ENCODE measurements at places on chromosomes 1 and 21. TPM values are rescaled to one million over a fixed set of nuclear protein-coding genes. Genes with fewer than 3 reads are reported as not detected.

- H3K27ac ChIP-seq = no peak overlapping the region
- H3K4me1 ChIP-seq = peaks cover 12% of the 10 kb centered on the region
- no peak for DNase-seq
- 0 out of 2 replicates have a peak, but pooled peaks cover 2% of the 10 kb centered on the region for H3K27me3 ChIP-seq
- no peaks in the 10 kb centered on the region for H3K36me3 ChIP-seq
- peak overlapping the region; percentile 42 for H3K4me3 ChIP-seq
Observed at GRCh38 chr1:179814546-179814838, 63.1 kb downstream of the TOR1AIP2 start.

Gene SLC9C2
- not detected for total RNA-seq

DNA sequence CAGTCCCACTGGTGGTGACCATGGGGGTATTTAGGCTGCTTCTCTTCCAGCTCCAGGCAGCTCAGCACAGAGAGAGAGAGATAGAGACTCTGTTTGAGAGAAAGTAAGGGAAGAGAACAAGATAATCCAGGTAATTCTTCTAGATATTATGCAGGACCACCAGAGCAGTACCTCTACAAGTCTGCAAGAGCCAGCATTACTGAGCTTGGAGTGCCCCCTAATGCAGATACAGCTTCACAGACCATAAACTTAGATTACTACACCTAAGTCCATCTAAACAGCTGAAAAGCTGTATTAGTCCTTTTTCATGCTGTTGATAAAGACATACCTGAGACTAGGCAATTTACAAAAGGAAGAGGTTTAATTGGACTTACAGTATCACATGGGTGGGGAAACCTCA, 570.3 kb downstream of the LRRIQ3 start:
- no peaks in the 10 kb centered on the region for H3K4me1 ChIP-seq
- DNase-seq = no peak
- H3K4me3 ChIP-seq = no peak overlapping the region
- H3K27me3 ChIP-seq = no peaks in the 10 kb centered on the region
- no peak overlapping the region for H3K27ac ChIP-seq
- no peaks in the 10 kb centered on the region for H3K36me3 ChIP-seq

DNA sequence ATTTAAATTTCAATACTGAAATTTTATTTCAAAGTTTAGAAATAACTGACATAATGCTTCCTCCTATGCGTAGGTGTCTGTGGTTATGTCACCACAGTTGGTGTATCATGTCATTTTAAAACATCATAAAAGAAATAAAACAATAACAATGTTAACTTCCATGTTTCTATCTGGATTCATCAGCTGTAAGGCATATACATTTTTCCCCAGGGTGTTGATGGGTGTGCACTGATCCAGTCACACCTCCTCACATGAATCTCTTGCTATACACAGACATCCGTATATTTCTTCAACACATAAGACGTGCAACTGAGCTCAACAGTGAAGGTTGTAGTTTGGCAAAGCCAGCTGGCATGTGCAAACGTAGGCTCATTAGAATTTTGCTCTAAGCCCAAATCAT, 6.2 kb downstream of the KCNA3 start:
- H3K36me3 ChIP-seq = no peaks in the 10 kb centered on the region
- no peak for DNase-seq
- H3K4me3 ChIP-seq = no peak overlapping the region
- H3K4me1 ChIP-seq = no peaks in the 10 kb centered on the region
- peaks cover 3% of the 10 kb centered on the region for H3K27me3 ChIP-seq

DNA sequence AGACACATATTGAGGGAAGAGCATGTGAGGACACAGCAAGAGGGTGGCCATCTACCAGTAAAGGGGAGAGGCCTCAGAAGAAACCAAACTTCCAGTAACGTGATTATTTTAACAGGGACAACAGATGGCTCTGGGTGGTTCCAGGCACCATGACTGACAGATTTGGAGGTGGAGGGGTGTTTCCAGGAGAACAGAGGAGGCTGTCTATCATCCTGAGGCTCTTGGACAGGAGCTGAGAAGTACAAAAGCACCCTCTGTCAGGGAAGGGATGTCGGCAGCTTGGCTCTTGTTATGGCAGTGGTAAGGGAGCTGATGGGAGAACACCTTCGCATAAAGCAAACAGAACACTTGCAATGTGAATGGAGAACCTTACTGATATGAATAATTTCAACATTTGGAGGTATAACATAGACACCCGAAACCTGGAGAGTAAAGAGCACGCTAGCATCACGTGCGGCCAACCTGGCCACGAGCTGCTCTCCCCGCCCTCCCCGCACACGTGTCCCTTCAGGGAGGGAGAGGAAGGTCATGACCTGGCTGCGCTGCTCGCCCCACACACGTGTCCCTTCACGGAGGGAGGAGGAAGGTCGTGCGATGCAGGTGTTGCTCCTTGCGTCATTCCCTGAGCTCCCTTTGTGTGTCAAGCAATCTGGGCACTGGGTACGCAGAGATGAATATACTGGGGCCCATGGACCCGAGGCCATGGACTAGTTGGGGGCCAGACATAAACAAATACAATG, 37.5 kb upstream of the NLRP3 start:
- H3K4me1 ChIP-seq = no peaks in the 10 kb centered on the region
- no peak for DNase-seq
- H3K36me3 ChIP-seq = no peaks in the 10 kb centered on the region
- H3K27me3 ChIP-seq = no peaks in the 10 kb centered on the region

Gene MFSD2A
- total RNA-seq = 1.2 TPM

GRCh38 chr1:174883409-174883808, 116.3 kb upstream of the CACYBP start:
- H3K36me3 ChIP-seq = no peaks in the 10 kb centered on the region
- no peak for DNase-seq
- H3K27ac ChIP-seq = no peak overlapping the region
- no peaks in the 10 kb centered on the region for H3K27me3 ChIP-seq
- H3K4me3 ChIP-seq = no peak overlapping the region

- no peak for DNase-seq
- peaks cover 15% of the 10 kb centered on the region for H3K4me1 ChIP-seq
- H3K36me3 ChIP-seq = peaks cover 2% of the 10 kb centered on the region
- H3K27ac ChIP-seq = peak overlapping the region; percentile 87
- no peaks in the 10 kb centered on the region for H3K27me3 ChIP-seq
Observed at GRCh38 chr1:202143768-202144401, 652 bp downstream of the ARL8A start.

Gene SPRR2A
- total RNA-seq = not detected

DNA sequence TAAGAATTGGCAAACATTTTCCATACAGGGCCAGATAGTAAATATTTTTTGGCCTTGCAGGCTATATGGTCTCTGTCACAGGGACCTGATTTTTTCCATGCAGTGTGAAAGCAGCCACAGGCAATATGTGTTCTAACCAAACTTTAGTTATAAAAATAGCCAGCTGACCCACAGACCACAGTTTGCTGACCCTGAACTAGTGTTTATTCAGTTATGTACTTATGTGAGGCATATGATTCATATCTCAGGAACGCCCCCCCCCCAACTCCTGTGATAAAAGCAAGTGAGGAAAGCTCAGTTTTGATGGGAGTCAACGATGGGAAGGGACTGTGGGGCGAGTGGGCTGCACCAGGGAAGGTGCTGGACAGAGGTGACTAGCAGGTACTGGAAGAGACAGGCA, 80.1 kb downstream of the HMGB4 start:
- no peak overlapping the region for H3K27ac ChIP-seq
- no peak overlapping the region for H3K4me3 ChIP-seq
- no peaks in the 10 kb centered on the region for H3K4me1 ChIP-seq
- H3K36me3 ChIP-seq = no peaks in the 10 kb centered on the region
- no peaks in the 10 kb centered on the region for H3K27me3 ChIP-seq

- no peaks in the 10 kb centered on the region for H3K27me3 ChIP-seq
- H3K4me3 ChIP-seq = no peak overlapping the region
Observed at GRCh38 chr1:205188098-205188497, 23.4 kb downstream of the DSTYK start.

GRCh38 chr1:101781201-101781831, 215.4 kb downstream of the OLFM3 start:
- DNase-seq = no peak
- H3K27ac ChIP-seq = no peak overlapping the region
- no peaks in the 10 kb centered on the region for H3K4me1 ChIP-seq

GRCh38 chr1:218284377-218284916, 646 bp upstream of the RRP15 start:
- no peak for DNase-seq
- H3K4me1 ChIP-seq = peaks cover 8% of the 10 kb centered on the region
- peak overlapping the region; percentile 83 for H3K4me3 ChIP-seq
- H3K27ac ChIP-seq = peak overlapping the region; percentile 89
- H3K36me3 ChIP-seq = peaks cover 5% of the 10 kb centered on the region
- H3K27me3 ChIP-seq = no peaks in the 10 kb centered on the region

- no peak overlapping the region for H3K27ac ChIP-seq
- no peaks in the 10 kb centered on the region for H3K4me1 ChIP-seq
- no peaks in the 10 kb centered on the region for H3K36me3 ChIP-seq
- no peaks in the 10 kb centered on the region for H3K27me3 ChIP-seq
Observed at GRCh38 chr1:89598450-89599331, 34.2 kb upstream of the LRRC8C start.

Gene TAL1
- 0.05 TPM for total RNA-seq

DNA sequence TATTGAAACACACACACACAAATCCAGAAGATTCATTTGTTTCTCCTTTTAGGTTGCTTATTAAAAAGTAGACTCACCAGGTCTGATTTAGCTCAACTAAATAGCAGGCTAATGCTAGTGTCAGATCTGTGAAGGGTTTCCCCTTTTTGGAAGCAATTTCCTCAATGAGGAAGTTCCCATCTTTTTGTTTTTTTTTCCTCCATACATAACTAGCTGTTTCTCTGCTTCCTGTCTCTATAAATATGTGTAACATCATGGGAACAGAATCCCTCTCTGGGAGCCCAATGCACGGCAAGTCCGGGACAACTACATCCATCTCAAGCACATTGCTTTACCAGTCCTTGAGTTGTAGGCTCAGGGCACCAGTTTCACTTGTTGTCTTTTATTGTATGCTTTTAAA, 1421.1 kb downstream of the PLA2G4A start:
- H3K27ac ChIP-seq = no peak overlapping the region
- DNase-seq = no peak
- no peaks in the 10 kb centered on the region for H3K27me3 ChIP-seq
- no peak overlapping the region for H3K4me3 ChIP-seq

DNA sequence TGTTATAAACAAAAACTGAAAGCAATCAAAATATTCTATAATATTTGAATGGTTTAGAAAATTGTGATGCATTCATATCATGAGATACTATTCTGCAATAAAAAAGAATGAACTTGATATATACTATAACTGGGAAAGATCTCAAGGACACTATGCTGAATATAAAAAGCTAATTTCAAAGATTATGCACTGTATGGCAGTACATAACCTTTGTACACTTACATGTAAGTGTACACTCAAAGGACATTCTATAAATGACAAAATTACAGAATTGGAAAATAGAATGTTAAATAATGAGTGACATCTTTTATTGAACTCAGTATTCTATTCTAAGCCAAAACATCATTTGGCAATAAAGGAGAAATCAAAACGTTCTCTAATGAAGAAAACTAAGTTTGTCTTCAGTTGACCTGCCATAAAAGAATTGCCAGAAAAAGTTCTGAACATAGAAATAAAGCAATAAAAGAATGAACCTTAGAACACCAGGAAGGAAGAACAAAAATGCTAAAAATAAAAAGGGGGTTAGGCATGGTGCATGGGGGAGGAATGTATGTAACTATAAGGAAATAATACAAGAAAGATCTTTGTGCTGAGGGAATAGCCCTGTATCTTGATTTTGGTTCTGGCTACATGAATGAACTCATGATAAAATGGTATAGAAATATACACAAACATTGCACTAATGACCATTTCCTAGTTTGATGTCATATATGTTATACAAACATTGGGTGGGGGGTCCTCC, 519.7 kb downstream of the NEGR1 start:
- no peak for DNase-seq
- H3K4me3 ChIP-seq = no peak overlapping the region
- no peaks in the 10 kb centered on the region for H3K4me1 ChIP-seq

Gene CLEC20A
- total RNA-seq = not detected

- peak overlapping the region; percentile 86 for H3K27ac ChIP-seq
- H3K4me3 ChIP-seq = no peak overlapping the region
- no peaks in the 10 kb centered on the region for H3K36me3 ChIP-seq
- H3K4me1 ChIP-seq = peaks cover 15% of the 10 kb centered on the region
Observed at GRCh38 chr1:90402893-90403849, 313.9 kb downstream of the BARHL2 start.

DNA sequence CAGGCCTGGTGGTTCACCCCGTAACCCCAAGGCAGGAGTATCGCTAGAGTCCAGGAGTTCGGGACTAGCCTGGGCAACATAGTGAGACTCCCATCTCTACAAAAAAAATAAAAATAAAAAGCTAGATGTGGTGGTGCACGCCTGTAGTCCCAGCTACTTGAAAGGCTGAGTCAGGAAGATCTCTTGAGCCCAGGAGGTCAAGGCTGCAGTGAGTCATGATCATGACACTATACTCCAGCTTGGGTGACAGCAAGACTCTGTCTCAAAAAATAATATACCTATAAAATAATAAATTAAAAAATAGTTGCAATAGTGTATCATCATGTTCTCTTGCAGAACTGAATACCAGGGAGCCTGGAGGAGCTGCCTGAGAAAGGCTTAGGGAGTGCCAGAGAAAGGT, 19.9 kb upstream of the TMEM39B start:
- no peak for DNase-seq
- no peaks in the 10 kb centered on the region for H3K27me3 ChIP-seq
- H3K27ac ChIP-seq = no peak overlapping the region
- H3K4me3 ChIP-seq = no peak overlapping the region

DNA sequence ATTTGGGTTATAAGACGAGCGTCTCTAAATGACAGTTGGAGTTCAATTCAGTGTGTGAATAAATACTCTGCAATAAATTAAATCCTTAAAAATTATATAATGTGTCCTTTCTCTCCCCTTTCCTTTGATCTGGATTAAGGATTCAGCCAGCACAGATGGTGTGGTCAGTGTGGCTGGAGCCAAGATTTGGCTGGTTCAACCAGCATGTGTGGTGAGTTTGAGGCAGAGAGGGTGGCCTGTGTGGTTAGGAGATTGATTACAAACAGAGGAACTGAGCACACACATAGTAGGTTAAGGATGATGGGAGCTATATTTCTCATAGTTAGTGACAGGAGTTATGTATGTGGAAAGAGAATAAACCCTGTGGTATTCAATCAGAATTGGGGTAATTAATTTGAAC, 14.2 kb upstream of the AMIGO1 start:
- no peak overlapping the region for H3K4me3 ChIP-seq
- H3K27me3 ChIP-seq = no peaks in the 10 kb centered on the region
- no peak overlapping the region for H3K27ac ChIP-seq

- no peaks in the 10 kb centered on the region for H3K4me1 ChIP-seq
- no peak overlapping the region for H3K4me3 ChIP-seq
- H3K27ac ChIP-seq = no peak overlapping the region
- no peaks in the 10 kb centered on the region for H3K36me3 ChIP-seq
Observed at GRCh38 chr1:110750562-110750961, 75.8 kb upstream of the KCNA3 start.

Gene PROX1
- total RNA-seq = 0.13 TPM

DNA sequence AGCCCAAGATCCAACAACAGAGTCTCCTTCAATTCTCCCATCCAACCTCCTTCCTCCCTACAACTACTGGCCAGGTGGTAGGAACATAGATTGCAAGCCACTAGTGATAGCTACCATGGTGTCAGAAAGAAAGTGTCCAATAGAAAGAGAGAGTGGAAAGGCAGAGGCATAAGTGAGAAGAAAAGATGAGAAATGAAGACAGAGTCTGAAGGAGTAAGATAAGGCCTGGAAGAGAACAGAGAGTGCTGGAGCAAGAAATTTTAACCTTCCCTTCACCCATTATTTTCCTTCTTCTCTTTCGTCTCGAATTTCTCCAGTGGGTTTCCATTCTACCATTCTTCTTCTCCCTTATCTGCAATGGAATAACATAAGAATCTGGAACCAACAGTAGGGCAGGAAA, 57.9 kb downstream of the CDC42BPA start:
- no peak overlapping the region for H3K4me3 ChIP-seq
- H3K4me1 ChIP-seq = no peaks in the 10 kb centered on the region
- no peaks in the 10 kb centered on the region for H3K27me3 ChIP-seq
- no peak overlapping the region for H3K27ac ChIP-seq
- DNase-seq = no peak

Gene FAM229A
- 6.7 TPM for total RNA-seq

Data from Panc1 (cell line).